ENCODE measurements at places on chromosomes 12 and 14. TPM values are rescaled to one million over a fixed set of nuclear protein-coding genes. Genes with fewer than 3 reads are reported as not detected.

Gene KLRC1
- not detected for total RNA-seq

Gene TSPAN19
- not detected for total RNA-seq

Gene CLEC2D
- total RNA-seq = 1.6 TPM

Gene IL22
- not detected for total RNA-seq

Gene PLA2G1B
- 3.0 TPM for total RNA-seq

Gene ZC3H14
- total RNA-seq = 39.1 TPM

DNA sequence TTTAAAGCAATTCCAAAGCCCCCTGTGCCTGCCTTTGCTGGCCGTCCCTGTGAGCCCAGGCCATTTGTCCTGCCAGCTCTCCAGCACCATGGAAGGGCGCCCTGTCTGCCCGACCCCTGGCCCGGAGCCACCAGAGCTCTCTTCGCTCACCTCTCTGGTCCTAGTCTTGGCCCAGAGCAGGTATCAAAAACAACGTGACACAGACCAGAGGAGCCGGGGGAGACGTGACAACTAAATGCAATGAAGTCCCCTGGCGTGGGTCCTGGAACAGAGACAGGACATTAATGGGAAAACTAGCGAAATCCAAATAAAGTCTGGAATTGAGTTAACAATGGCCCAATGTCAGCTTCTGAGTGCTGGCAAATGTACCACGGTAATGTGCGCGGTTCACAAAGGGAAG lies 83.2 kb upstream of the DIO3 start:
- DNase-seq = peak; percentile 88

DNA sequence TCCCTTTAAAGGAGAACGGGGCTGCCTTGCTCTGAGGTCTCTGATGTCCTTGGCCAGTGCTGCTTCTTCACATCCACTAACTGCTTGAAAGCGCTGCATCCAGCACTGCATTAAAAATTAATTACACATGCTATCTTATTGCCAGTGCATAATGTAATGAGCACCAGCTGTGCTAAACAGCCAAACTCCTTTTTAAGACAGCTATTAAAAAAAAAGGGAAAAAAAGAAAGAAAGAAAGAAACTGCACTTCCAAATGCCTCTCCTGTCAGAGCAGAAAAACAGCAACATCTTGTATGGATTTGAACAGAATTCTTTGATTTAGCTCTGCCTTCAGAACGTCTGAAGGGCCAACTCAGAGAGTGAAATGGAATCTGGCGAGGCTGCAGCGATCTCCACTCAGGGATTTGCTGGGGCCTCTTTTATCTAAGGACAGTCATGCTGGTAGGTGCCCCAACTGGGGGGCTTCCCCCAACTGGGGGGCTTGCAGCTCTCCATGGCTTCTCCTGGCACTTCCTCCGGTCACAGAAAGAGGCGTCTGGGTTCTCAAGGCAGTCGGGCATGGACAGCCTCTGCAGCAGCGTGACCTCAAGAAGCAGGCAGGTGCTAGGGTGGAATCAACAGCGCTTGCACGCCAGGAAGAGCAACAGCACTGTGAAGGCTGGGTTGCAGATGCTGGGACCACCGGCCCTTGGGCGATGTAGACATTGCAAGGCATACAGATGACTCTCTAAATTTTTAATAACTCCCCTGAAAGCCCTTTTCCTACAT lies 46.4 kb downstream of the BCL11B start:
- DNase-seq = no peak

- DNase-seq = no peak
Observed at GRCh38 chr12:11943919-11944700, 126.6 kb upstream of the BCL2L14 start.

- no peak for DNase-seq
Observed at GRCh38 chr12:52252728-52253343, 19.8 kb downstream of the KRT7 start.

DNA sequence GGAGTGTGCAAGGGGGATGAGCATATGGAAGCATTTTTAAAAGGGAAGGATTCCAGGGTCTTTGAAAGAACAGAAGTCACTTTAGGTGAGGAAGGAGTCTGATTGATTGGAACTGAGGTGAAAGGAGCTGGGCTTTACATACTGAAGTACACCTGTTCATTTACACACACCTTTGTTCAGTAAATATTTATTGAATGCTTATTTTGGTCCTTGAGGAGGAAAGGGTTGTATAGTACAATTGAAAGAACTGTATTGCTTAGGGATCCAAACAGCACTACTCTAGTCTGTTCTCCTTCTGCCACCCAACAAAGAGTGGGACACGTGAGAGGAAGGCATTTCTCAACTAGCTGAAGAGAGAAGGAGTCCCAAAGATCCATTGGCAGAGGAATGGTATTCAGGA lies 63.9 kb downstream of the APAF1 start:
- no peak for DNase-seq

DNA sequence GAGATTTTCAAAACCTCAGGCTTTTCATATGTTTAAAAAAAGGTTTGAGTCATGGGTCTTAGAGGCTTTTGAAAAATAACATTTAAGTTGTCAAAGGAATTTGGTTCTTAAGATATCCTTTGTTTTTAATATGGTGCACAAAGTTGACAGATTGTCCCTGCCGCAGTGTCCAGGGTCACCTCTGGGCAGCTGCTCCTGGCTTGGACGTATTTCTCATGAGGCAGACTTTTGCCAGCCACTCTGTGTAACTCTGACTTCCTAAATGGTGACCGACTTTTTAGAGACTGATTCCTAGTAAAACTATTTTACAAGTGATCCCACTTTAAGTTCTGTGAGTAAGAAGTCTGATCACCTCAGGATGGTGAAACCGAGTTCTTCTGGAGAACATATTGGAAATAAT lies 27.5 kb downstream of the XRCC3 start:
- DNase-seq = no peak

GRCh38 chr12:14280921-14281320 lies 84.6 kb upstream of the ATF7IP start:
- no peak for DNase-seq

GRCh38 chr14:55057919-55058318 lies 6.5 kb downstream of the MAPK1IP1L start:
- DNase-seq = no peak

DNA sequence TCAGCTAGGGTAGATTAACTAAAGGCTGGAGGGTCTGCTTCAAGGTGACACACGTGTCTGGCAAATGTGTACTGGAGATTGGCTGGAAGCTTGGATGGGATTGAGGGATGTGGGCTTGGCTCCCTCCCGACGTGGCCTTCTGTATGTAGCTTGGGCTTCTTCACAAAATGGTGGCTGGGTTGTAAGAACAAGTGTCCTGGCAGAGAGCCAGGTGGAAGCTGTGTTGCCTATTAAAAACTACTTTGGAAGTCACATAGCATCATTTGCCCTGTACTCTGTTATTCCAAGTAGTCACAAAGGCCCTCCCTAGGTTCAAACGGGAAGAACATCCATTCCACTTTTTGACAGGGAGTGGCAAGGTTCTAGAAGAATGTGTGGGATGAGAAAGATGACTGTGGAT lies 174.1 kb upstream of the PRICKLE1 start:
- no peak for DNase-seq

DNA sequence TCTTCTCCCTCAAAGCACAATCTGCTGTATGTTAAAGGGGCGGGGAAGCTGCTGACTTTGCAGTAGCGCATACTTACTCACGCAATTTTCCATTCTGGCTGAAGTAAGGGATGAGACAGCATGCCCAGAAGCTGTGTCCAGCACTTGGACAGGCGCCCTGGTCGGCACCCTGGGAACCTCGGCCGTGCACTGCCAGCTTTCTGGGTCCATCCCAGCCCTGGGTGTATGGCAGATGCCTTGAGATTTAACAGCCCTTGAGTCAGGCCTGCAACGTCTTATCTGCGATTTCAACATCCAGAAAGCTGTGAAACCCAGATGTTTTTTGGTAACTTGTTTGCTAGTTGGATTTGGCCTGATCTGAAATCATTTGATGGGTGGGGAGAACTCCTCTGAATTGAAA lies 16.1 kb downstream of the EML1 start:
- DNase-seq = no peak

GRCh38 chr12:108888031-108888430 lies 8.1 kb downstream of the DAO start:
- DNase-seq = peak; percentile 94

DNA sequence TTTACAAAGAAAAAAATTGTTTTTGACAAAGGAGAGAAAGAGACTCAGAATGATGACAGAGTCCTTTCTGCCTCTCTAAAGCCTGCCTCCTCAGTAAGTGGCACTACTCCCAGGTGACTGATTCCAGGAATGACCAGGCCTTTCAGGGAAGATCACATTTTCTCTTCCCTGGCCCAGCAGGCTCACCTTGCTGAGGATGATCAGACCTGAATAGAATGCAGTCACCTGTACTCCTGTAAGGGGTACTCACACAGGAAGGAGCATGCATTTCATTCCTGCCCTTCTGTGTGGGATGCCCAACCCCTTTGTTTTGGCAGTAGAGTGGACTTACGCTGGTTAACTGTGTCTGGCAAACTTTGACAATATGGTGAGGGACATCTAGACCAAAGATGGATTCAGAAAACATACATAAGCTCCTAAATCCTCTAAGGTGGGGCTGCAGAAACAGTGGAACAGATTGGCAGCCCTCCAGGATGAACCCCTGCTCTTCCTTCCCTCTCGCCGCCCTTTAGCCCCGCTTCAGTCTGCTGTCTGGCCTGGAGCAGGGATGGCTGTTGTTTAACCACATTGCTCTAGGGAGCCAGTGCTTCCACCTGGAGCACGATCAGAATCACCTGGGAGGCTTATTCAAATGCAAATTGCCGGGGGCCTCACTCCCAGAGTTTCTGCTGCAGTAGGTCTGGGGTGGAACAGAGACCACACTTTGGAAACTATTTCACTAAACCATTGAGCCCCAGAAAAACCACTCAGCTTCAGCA lies 29.8 kb downstream of the ERG28 start:
- no peak for DNase-seq

GRCh38 chr14:52220924-52221811 lies 46.3 kb upstream of the PTGDR start:
- no peak for DNase-seq

- DNase-seq = no peak
Observed at GRCh38 chr12:56571121-56571520, 49.5 kb downstream of the RBMS2 start.

DNA sequence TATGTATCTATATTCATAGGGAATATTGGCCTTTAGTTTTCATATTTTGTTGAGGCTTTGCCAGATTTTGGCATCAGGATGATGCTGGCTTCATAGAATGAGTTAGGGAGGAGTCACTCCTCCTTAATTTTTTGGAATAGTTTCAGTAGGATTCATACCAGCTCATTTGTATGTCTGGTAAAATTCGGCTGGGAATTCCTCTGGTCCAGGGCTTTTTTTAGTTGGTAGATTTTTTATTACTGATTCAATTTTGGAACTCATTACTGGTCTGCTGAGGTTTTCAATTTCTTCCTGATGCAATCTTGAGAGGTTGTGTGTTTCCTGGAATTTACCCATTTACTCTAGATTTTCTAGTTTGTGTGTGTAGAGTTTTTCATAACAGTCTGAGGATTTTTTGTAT lies 175.2 kb downstream of the EPS8 start:
- no peak for DNase-seq

GRCh38 chr14:24115422-24116127 lies 826 bp upstream of the NRL start:
- DNase-seq = no peak

DNA sequence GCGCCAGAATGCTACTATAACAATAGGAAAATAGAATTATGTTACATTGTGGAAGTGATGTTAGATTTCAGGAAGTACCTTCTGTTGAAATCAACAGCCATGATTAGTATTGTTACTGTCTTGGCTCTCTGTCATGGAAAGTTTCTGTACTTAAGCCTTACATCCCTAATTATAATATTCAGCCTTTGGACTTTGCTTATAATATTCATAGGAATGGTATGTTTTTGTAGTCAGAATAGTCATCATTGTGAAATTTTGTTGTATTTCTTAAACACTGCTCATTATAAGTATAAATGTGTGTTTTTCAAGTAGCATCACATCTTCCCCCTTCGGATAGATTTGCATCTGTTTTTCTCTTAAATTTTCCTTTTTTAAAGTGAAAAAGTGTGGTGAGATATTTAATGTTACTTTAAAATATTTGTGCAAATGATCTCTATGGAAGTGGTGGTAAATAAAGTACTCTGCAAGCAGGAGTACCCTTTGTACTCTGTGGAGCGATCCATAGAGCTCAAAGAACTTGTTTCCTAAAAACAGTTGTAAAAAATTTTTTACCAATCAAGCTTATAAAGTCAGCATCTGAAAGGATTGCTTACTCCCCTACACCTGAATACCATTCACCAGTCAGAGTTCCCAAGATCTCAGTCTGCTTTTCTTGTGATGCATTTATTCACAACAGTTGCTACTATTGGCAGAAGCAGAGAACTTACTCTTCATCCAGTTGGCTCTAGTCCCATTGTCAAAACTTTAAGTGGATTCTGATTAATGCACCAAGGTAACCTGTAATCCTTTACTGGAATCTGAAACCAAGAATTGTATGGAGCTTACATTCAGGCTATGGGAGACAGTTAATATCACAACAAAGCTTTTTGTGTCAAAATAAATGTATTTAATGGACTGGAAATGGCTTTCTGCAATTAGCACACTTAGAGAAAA lies 87.8 kb downstream of the RIC8B start:
- no peak for DNase-seq

DNA sequence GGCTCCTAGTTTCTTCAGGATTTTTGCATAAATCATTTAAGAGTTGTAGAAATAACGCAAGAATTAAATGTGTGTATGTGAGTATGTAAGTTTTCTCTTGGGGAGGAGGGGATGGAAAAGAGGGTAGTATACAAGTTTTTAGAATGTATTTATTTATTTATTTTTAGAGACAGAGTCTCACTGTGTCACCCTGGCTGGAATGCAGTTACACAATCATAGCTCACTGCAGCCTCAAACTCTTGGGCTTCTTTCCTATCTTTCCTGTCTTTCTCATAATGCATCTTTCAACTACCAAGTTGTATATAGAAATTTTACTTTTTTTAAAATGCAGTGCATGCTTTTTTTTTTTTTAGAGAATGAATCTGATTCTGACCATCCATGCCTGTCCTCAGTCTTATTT lies 269.0 kb upstream of the GARIN2 start:
- no peak for DNase-seq

GRCh38 chr12:97801471-97802059 lies 339.0 kb downstream of the RMST start:
- DNase-seq = no peak

DNA sequence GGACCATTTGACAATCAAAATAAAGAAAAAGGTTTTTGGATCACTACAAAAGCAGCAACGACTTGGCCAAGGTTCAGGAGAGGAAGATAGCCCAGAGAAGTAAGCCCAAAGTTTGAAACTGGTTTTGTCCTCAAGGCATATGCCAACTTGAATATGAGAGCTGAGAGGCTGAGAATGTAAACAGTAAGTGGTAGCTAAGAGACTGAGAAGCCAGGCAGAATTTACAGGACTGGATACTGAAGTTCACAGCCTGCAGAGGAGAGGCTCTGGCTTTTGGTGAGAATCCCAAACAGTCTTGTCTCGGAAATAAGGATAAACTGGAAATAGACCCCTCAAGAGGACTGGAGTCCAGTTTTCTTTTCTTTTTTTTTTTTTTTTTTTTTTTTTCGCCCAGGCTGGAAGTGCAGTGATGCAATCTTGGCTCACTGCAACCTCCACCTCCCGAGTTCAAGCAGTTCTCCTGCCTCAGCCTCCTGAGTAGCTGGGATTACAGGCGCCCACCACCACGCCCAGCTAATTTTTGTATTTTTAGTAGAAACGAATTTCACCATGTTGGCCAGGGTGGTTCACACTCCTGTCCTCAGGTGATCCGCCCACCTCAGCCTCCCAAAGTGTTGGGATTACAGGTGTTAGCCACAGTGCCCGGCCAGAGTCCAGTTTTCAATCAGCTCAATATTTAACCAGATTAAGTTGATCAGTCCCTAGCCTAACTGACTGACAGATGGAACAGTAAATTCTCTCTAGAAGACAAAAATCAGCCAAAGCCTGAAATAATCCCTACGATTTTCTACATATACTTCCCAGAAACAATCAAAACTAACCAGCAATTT lies 82.6 kb upstream of the COCH start:
- peak; percentile 67 for DNase-seq
